ENCODE measurements at places on chromosomes 12 and 14.
A peak's percentile ranks its signal among the peaks of the same experiment; 100 is the strongest.

- peak; percentile 2 for DNase-seq
Measured at GRCh38 chr14:22047115-22047514, 373.5 kb upstream of the OR4E1 start.

DNA sequence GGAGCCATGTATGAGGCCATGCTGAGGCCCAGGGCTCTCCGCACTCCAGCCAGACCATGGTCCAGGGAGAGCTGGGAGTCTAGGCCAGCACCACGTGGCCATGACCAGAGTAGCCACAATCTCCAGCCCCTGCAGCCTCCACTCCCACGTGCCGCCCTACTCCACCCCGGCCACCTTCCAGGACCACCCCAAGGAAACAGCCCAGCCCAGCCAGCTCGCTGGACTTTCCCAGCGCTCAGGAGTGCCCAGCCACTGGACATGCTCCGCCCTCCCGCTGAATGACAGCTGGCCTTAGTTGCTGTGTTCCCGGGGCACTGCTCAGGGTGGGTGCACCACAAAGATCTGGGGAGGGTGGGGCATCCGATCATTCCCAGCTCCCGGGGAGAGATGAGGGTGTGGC lies 2.1 kb upstream of the C14orf180 start:
- DNase-seq: no peak

DNA sequence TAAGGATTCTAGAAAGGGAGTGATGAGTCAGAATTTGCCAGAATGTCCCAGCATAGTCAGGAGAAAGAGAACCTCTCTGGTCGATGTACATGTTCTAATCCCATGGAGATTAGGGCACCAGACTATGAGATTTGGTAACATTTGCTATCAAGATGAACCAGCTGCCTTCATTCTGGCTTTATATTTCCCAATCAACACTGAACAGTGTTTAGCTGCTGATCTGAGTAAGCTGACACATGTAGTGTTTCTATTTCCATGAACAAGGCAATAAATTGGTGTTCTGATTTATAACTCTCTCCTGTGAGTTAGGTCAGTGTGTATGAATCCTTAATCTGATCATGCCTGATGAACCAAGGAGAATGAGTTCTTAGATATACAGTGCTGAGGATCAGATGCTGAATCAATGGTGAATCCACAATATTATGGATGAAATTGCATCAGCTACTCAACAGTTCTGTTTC lies 158.0 kb upstream of the AMIGO2 start:
- DNase-seq: peak; percentile 48

GRCh38 chr12:101927036-101927435 lies 49.7 kb downstream of the DRAM1 start:
- DNase-seq: peak; percentile 72

- DNase-seq: no peak
Measured at GRCh38 chr14:96062506-96062905, 23.3 kb downstream of the C14orf132 start.

DNA sequence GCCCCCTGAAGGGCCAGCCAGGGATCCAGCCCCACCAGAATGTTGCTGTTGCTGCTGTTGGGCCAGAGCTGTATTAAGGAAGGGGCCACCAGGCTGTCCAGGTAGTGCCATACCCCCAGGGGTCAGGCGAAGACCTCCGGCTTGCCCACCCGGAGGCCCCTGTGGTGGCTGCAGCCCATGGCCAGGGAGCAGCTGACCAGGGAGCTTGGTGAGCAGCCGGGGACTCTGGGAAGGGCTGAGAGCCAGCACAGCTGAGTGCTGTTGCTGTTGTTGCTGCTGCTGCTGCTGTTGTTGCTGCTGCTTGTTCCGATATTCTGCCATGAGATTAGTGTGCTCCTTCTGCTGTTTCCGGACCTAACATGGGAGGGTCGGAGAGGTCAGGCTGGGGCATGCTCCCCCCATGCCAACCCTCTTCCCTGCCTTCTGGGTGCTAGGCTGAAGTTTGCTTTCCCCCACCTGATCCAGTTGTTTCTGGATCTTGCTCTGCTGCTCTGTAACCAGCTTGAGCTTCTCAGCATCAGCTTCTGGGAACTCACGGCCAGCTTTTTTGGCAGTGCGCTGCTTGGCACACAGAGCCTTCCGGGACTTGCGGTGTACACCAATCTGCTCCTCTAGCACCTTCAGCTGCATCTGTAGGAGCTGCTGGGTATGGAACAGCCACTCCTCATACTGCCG lies 15.2 kb upstream of the PRKAG1 start:
- DNase-seq: no peak

GRCh38 chr12:80858356-80858755 lies 79.4 kb downstream of the LIN7A start:
- no peak for DNase-seq

GRCh38 chr14:87045246-87045645 lies 947.7 kb downstream of the GALC start:
- DNase-seq: no peak

GRCh38 chr14:50605766-50606165 lies 45.8 kb downstream of the ATL1 start:
- peak; percentile 60 for DNase-seq

DNA sequence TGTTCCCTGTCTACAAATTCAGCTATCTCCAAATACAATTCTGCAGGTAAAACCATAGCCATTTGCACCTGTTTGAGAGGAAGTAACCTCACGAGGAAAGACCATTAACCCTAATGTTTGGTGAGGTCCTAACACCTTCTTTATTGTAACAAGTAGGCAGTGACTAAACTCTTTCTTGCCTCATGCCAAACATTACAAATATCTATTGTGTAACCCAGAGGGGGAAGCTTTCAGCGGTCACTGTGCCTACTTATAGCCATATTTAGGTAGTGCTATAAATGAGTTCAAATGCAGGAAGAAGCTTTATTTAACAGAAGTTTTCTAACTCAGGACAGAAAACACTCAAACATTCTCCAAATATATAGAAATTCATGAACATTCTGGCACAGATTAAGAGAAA lies 252.7 kb downstream of the LRFN5 start:
- peak; percentile 45 for DNase-seq

GRCh38 chr12:52347551-52348510 lies 19.4 kb downstream of the KRT85 start:
- no peak for DNase-seq

- DNase-seq: no peak
Measured at GRCh38 chr12:59627582-59627981, 31.8 kb downstream of the SLC16A7 start.

DNA sequence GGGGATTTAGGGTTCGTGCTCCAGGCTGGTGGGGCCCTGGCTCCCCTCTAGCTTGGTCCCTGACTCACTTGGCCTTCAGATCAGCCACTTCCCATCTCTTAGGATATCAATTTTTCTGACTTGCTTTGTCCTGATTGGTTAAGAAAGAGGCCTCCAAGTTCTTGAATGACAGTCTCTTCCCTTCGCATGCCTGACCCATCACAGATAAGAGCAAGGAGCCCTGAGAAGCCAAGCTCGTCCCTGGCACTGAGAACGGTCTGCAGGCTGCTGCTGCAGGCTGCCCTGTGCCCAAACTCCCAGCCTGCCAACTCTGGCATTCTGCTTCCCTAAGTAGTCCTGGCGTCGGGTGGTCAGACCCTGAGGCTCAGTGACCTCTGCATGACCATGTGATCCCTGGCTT lies 794 bp upstream of the LRTM2 start:
- DNase-seq: no peak

DNA sequence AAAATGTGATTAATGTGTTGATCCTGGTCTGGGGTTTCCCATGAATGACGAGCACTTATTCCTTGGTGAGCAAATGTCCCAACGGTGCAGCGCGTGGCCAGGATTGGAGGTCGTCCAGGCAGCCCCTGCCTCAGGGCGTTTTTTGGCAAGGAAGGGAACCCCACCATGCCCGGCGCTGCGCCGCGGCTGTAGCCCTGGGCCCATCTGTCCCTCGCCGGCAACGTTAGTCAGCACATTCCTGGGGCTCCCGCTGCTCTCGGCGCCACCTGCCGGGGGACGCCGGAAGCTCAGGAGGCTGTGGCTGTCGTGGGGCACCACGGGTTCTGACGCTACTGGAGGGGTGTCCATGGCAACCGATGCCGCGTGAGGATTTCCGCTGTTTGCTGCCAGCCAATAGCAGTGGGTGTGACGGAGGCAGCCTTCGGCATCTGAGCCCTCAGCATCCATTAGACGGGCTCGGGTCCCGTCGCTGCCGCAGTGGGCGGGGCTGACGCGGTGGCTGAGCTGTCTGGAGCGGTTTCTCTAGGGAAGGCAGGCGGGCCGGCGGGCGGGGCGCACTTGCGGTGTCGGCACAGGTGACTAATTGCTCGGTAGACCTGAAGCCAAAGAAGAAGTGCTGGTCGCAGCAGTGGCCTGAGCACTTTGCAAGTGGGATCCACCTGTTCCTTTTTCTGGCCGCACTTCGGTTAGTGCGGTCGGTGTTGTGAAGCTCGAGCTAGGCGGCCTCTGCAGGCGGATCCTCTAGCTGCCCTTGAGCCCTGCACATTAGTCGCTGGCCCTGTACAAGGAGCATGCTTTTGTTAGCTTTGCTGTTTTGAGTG lies 29.5 kb downstream of the RAB35 start:
- DNase-seq: peak; percentile 99

DNA sequence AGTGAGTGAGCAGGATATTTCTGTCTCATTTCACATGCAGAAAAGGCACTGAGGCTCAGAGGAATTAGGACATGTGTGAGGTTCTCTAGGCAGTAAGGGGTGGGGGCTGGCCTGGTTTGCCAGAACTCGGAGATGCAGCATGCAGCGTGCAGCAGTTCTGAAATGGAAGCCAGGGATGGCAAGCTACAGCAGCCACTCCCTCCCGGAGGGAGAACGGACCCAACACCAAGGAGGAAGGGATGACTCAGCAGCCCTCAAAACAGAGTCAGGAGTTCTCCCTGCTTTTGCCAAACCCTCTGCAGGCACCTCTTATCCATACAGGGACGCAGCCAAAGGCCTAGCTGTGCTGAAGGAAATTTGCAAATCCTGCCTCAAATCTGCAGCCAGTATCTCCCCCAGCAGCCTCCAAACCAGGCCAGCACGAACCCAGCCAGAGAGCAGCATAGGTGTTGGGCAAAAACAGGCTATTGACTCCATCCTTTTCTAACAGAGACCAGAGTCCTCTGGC lies 10.3 kb upstream of the SERPINA3 start:
- DNase-seq: peak; percentile 96

- no peak for DNase-seq
Measured at GRCh38 chr14:72600551-72601330, 293.2 kb downstream of the DPF3 start.

- DNase-seq: no peak
Measured at GRCh38 chr14:88985654-88986053, 161.2 kb downstream of the TTC8 start.

- DNase-seq: no peak
Measured at GRCh38 chr12:86435053-86435452, 178.9 kb upstream of the MGAT4C start.

- DNase-seq: peak; percentile 100
Measured at GRCh38 chr14:92540472-92541048, 27.0 kb downstream of the RIN3 start.

GRCh38 chr12:58099476-58099875 lies 158.1 kb downstream of the ATP23 start:
- DNase-seq: no peak

- no peak for DNase-seq
Measured at GRCh38 chr14:50756300-50756699, 74.7 kb downstream of the NIN start.

- DNase-seq: no peak
Measured at GRCh38 chr12:107219301-107219700, 126.0 kb upstream of the CRY1 start.

DNA sequence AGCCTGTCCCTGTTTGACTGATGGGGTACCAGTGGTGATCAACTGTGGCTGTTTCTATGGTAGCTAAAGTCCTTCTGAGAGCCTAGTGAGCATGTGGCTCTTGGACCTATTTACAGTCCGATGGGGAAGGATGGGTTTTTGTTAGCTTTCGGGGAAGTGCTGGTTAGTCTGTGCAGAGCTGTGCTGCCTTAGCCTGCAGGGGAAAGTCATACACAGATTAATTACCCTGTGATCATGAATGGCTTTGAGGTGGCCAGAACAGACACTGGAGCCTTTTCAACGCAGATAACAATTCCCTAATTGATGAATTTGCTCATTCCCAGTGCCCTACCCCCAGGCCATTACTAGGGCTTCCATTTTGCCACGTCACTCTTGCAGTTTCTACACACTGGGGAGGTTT lies 99.7 kb downstream of the WSCD2 start:
- no peak for DNase-seq

DNA sequence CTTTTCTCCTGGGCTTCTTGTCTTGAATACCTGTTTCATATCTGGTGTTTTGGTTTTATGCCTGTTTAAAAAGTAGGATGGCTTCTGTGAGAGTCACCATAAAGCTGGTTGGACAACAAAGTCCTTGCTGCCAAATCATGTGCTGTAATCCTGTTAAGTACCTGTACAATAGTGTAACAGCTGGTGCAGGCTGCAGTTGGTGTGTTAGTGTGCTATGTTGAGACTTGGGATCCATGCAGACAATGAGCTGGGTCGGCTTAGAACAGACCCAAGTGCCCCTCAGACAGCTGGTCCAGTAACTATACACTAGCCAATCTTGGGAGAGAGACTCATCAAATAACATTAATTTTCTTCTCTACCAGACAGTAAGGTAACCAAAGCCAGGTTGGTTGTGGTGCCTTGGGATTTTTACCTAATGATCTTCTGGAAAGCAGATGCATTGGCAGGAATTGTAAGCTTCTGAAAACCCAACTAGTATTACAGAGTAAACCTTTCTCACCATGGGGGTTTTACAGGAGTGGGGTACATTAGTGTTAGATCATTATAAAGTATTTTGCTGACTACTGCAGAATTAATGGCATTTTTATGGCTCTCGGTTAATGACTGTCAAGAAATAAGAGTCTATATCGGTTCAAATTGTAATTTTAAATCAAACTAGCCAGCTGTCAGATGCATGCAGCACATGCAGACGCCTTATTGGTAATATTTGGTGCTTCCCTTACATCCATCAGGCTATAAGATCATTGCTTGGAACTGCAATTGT lies 231.2 kb downstream of the PDZRN4 start:
- no peak for DNase-seq

- DNase-seq: peak; percentile 75
Measured at GRCh38 chr12:16062611-16063010, 151.5 kb downstream of the DERA start.

GRCh38 chr14:30874999-30875787 lies 834 bp downstream of the COCH start:
- DNase-seq: no peak

GRCh38 chr12:89084751-89085150 lies 267.6 kb downstream of the DUSP6 start:
- peak; percentile 83 for DNase-seq

GRCh38 chr12:28413460-28414109 lies 223.3 kb downstream of the CCDC91 start:
- no peak for DNase-seq

DNA sequence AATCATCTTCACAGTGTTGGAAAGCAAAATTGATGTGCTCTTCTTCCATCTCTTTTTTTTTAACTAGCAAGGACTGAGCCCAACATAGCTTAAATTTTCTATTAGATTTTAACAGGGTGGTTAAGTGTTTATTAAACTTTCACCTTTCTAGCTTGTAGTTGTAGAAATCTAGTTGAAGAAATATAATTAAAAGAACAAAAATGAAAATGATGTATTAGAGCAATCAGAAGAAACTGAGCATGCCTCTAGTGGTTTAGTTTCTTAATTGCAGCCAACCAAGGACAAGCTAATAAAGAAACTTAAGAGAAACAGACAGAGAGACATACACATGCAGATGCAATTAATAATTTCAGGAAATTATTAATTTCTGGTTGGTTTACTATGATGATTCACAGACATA lies 673.0 kb upstream of the LMO3 start:
- DNase-seq: no peak

- DNase-seq: peak; percentile 86
Measured at GRCh38 chr14:59698793-59699192, 122.2 kb upstream of the CCDC175 start.
